ENCODE measurements at places on chromosomes 13 and 19.

DNA sequence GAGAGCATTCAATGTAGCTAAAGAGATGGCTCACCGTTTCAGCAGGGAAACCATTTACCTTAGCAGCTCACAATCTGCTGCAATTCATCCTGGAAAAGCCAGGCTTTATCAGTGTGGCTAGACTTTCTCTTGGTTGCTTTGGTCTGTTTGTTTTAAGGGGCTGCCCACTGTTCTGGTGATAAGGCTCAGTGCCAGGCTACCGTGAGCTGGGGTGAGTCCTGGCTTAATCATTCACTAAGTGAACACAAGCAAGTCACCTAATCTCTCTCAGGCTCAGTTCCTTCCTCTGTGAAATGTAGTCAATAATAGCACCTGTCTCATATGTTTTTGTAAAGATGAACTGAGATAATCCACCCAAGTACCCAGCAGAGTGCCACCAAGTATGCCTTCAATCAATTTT lies 229.0 kb downstream of the TEX29 start:
- DNase-seq = no peak

DNA sequence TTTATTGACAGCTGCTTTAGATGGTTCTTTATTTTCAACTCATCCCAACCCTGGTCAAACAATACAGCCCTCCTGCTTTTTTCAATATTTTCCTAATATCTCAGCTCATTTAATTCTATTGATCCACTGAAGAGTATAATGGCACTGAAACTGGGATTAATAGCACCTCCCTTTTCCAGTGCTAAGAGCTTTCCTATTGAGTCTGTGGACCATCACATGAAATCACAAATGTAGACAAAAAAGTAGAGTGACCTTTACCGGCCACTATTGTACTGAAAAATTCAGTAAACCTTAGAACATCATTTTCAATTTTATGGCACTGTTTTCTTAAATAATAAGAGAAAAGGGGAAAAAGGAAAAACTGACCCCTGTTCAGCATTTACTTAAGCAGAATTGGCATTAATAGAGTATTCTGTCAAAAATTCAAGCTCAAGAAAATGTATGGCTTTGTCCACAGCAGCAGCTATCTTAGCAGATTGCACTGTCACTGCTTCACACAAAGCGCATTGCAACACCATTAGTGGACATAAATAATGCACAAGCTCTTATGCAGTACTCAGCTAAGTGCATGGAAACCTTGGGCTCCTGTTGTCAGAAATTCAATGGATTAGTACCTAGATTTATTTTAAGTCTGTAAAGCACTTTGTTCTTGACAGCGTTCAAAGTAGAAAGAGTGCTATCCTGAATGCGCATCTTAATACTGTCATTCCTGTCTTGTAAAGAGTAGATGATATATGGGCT lies 851.0 kb upstream of the KLHL1 start:
- DNase-seq = no peak

DNA sequence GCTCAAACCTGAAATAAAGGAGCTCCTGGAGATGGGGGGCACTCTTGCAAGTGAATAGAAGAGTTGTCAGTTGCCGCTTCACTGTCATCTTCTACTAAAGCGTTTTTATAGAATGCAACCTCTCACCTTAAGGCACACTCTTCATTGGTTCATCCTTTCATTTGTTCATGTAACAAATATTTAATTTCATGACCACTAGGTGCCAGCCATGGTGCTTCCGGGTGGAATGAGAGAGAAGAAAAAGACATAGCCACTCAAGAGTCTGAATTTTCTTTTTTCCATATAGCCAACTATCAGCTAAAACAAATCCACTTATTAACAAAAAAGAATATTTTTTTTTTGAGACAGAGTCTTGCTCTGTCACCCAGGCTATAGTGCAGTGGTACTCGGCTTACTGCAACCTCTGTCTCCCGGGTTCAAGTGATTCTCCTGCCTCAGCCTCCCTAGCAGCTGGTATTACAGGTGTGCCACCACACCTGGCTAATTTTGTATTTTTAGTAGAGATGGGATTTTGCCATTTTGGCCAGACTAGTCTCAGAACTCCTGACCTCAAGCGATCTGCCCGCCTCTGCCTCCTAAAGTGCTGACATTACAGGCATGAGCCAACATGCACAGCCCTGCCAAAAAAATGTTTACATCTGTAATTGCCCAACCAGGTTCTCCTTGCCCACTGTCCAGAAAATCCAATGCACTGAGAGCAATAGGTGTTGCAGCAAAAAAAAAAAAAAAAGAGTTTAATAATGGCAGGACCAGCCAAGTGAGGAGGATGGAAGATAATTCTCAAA lies 22.1 kb upstream of the SACS start:
- DNase-seq = no peak

DNA sequence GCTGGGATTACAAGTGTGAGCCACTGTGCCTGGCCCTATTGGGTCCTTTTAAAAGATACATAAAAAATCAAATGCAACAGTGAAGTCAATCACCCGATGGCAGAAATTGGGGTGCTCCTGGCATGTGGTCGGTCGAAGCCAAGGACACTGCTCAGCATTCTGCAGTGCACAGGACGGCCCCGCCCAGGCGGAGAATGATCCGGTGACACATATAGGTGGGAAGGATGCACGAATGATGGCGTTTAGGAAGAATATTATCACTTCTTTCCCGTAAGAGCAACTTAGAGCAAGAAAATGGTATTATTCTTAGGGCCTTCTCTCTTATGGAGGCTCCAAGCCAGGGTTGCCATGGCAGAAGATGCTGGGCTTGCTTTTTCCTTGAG lies 3.2 kb upstream of the GP6 start:
- DNase-seq = no peak

DNA sequence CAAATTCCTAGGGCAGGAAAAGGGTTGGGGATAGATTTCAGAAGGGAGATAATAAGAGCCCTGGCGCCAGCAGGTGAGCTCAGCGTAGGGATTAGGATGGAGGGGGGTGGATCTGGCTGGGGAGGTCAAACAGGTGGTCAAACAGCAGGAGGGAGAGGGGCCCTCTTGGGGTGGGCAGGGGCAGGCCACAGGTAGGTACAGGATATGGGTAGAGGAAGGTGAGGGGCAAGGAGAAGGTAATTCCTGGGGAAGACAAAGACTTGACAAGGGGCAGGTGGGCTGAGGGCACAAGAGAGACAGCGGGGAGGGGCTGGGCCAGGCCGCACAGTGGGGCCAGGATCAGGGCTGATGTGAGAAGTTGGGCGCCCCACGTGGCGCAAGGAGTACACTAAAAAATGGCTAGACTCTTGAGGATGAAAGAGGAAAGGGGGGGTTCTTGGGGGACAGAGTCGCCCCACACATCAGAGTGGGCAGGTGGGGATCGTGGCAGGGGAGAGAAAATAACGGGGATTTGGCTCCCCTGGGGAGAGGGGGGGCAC lies 713 bp downstream of the KRI1 start:
- peak; percentile 49 for DNase-seq

DNA sequence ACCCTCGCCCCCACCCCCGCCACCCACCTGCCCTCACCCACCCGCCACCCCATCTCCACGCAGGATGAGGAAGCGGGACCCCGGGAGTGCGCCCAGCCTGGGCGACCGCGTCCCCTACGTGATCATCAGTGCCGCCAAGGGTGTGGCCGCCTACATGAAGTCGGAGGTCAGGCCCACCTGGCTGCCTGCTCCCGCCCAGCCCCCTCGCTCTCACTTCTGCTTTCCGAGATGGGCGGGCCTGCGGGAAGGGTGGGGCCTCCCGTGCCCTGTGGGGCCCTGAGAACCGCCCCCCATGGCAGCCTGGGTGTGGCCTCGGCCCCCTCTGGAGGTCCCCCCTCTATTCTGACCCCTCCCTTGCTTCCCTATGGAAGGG lies 3.1 kb upstream of the SPIB start:
- no peak for DNase-seq

DNA sequence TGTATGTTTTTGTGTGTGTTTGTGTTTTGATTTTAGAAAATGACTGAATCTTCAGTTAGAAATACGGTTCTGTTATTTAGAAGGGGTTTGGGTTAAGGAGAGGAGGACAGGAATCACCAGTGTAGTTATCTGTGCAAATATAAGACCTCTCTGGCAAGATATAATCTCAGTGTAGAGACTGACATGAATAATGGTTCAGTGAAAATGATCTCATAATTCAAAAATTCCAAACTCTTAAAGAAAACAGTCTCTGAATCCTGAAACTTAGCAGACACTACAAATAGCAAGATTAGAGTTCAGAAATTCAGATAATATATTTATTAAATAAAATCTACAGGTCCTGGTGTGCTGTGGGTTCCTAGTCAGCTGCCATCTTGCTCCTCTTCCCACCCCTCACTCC lies 73.5 kb downstream of the PDS5B start:
- no peak for DNase-seq

- no peak for DNase-seq
These were observed 38.4 kb upstream of the CPB2 start for GRCh38 chr13:46143184-46143701.

DNA sequence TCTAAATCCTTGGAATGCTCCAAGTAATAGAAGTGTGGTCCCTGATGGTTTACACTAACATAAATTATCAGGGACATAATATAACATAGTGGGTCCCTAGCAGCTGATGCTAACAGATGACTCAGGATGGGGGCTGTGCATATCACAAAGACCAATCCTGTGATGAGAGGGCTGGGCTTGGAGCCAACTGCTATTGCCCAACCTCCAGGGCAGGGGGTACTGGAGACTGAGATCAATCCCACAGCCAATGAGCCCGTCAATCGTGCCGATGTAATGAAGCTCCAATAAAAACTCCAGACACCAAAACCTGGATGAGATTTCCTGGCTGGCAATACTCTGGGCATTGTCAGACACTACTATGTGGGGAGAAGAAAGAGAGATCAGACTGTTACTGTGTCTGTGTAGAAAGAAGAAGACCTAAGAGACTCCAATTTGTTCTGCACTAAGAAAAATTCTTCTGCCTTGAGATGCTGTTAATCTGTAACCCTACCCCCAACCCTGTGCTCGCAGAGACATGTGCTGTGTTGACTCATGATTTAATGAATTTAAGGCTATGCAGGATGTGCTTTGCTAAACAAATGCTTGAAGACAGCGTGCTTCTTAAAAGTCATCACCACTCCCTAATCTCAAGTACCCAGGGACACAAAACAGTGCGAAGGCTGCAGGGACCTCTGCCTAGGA lies 33.4 kb downstream of the ABCC4 start:
- peak; percentile 87 for DNase-seq
